ENCODE measurements at places on chromosomes 2 and 18. TPM values are rescaled to one million over a fixed set of nuclear protein-coding genes. Genes with fewer than 3 reads are reported as not detected.

The KLHL41 gene
- not detected for total RNA-seq

The MFSD6 gene
- 10.9 TPM for total RNA-seq

The SLC9A4 gene
- total RNA-seq = 1.4 TPM

The PRADC1 gene
- total RNA-seq = 25.4 TPM

The DAPL1 gene
- total RNA-seq = not detected

The MSH6 gene
- total RNA-seq = 108 TPM

The PAX3 gene
- not detected for total RNA-seq

The GPR39 gene
- total RNA-seq = 26.8 TPM

The CNTNAP5 gene
- total RNA-seq = 0.07 TPM

The GRB14 gene
- total RNA-seq = 10.1 TPM

DNA sequence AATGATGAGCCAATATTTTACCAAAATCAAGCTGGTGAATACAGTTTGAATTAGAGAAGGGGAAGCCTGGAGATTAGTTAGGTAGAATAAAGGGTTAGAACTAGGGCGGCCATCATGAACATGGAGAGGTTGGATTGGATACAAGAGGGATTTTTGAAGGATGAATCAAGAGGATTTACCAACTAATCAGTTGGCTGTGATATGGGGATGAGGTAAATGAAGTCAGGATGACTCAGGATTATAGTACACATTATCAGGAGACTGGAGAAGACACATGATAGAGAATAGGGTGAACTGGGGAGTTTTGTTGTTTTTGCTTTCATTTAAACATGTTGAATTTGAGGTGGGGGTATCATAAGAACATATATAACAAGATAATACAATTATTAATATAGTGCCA, 73.8 kb upstream of the PROKR1 start:
- DNase-seq = no peak

GRCh38 chr2:56801770-56802169, 618.0 kb downstream of the CCDC85A start:
- DNase-seq = no peak

DNA sequence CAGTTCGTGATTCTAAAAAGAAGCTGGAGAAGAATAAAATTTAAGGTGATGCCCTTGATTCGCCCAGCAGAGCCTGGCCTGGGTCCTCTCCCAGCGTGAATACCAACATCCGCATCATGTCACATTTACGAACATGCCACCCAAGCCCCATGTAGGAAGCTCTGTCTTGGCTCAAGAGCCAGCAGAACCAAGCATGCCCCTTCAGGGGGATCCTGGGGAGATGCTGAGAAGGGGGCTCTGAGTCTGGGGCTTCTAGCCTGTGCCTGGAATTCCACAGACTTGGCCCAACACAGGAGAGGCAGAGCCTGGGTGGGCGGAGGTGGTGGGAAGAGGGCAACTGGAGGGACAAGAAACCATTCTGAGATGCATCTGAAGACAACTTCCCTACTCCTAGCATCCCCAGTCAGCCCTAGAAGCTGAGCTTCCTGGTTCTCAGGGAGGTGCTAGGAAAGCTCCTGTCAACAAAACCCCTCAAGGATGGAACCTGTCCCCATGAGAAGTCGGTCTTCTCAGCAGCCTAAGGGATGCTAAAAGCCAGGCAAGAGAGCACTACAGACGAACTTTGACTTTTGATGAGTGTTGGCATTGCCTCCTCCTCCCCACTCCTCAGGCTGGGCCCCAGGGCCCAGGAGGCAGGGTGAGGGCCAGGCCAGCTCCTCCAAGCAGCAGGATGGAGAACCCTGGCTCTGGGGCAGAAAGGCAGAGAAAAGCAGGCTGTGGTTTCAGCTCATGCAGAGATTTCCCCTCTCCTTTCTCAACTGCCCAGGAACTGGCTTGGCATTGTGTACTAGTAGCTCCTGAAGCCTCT, 57.9 kb downstream of the POLR1A start:
- no peak for DNase-seq

DNA sequence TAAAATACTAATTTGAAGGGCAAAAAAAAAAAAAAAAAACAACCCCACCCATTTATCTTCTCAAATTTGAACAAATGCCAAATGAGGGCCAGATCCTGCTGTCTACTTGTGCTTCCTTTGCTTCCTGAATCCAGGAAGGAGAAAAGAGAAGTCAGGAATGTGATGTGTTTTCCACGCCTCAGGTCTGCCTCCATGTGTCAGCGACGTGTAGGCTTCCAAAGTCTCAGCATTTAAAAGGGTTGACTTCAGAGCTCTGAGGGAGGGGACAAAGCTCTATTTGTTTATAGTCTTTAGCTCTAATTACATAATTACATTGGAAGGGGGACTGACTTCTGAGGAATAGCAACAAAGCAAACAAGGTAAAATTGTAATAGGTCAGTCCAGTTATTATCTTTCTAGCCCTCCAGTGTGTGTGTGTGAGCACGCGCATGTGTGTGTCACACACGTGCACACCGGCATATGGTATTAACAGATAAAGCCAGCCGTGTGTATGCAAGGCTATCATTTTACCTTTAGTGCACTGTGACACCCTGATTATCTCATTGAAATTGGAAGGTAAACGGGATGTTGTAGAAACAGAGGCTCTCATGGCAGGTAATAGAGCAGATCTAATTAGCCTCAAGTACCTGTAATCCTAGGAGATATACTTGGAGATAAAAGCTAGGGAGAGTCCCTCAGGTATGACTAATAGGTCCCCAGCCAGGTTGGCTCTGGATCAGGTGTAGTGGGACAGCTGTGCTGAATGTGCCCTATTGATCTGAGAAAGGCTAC, 911.4 kb upstream of the ZEB2 start:
- peak; percentile 4 for DNase-seq

DNA sequence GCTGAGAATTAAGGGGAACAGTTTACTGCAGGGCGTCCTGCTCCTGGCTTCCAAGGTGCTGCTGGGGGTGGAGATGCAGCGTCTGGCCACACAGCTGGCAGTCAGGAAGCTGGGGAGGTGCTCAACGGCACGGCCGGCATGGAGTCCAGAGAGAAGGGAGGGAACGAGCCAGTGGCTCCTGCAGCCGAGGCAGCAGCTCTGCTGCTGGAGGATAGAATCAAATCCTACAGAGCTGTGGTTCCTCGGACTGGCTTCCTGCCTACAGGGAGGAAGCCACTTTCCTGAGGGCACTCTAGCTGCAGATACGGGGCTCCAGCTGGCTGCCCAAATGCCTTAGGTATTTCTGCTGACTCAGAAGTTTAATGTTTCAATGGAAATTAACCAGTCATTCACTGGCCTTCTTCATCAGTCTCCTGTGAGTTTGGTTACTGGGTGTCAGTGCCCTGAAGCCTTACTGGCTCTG, 266.3 kb downstream of the TWIST2 start:
- DNase-seq = no peak

DNA sequence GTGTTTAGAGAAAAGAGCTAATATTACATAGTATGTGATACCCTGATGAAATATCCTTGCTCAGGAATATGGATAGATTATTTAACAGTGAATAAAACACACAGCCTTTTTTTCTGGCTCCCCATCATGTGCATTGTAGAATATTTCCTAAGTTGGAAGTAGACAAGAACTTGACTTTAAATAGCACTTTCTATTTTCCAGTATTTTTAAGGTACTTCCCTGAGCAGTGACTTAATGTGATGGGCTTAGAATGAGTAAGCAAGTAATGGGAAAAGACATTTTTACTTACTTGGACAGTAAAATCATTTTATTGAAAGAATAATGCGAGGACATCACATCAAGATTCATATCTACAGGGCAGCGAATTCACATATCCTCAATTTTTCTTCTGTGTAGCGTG, 176.7 kb upstream of the SLC8A1 start:
- no peak for DNase-seq

- DNase-seq = no peak
Measured at GRCh38 chr18:80210312-80211083, 36.8 kb downstream of the PARD6G start.

DNA sequence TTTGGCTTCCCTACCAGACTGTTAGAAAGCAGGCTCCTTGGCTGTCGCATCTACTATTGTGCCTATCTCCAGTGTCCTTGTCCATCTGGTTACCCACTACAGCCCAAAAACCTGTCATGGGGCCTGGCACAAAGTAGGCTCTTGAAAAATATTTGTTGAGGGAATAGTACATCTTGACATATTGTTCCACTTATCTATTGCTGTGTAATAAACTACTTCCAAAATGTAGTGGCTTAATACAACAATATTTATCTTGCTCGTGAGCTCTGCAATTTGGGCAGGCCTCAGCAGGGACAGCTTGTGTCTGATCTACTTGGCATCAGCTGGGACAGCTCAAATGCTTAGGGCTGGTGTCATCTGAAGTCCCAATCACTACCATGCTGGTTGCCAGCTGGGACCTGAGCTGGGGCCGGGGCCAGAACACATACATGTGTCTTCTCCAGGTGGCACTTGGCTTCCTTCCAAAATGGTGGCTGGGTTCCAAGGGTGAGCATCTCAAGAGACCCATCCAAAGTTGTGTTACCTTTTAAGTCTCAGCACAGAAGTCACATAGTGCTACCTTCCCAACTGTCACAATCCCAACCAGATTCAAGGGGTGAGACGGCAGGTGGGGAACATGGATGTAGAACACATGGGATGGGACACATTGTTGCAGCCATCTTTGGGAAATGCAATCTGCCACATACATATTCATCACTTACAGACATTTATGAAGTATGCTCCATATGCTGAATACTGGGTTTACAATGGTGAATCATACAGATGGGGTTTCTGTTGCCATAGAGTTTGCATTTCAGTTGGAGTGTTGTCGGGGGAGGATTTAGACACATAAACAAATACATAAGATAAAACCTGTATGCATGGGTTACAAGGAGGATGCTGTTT, 134.2 kb downstream of the FOXI3 start:
- no peak for DNase-seq

- no peak for DNase-seq
Measured at GRCh38 chr18:51397347-51397962, 200.0 kb upstream of the MEX3C start.

DNA sequence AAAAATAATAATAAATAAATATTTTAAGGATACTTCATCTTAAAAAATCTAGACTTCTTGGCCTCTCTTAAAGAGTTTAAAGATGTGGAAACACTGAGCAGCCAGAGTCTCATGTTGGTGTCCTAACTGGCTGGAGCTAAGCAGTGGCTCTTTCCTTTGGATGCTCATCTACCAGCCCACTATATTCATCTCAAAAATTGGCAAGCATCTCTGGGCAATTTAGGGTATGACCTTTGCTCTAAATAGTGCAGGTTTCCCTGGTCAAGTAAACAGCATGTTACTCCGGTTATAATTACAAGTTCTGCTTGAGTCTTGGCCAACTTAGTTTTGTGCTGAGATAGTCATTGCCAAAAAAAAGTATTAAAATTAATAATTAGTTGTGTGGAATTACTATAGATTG, 117.8 kb downstream of the TTC27 start:
- DNase-seq = no peak

DNA sequence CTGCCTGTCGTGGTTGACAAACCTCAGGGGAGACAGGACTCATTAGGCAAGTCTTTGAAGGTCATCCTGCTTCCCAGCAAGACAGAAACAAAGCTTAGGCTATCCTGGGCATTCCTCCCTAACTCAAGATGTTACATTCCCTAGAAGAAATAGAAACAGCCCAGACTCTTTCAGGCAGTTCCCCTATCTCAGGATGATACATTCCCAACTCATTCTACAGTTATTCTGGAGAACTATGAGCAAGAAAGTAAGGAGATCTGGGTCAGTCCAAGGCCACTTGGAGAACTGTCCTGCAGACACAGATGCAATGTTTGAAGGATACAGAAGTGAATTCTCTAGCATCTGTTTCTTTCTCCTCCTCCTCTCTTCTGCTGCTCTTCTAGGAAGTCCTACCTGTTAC, 220.1 kb upstream of the NCKAP5 start:
- DNase-seq = no peak

GRCh38 chr18:36522509-36522908, 225.0 kb downstream of the FHOD3 start:
- DNase-seq = no peak

DNA sequence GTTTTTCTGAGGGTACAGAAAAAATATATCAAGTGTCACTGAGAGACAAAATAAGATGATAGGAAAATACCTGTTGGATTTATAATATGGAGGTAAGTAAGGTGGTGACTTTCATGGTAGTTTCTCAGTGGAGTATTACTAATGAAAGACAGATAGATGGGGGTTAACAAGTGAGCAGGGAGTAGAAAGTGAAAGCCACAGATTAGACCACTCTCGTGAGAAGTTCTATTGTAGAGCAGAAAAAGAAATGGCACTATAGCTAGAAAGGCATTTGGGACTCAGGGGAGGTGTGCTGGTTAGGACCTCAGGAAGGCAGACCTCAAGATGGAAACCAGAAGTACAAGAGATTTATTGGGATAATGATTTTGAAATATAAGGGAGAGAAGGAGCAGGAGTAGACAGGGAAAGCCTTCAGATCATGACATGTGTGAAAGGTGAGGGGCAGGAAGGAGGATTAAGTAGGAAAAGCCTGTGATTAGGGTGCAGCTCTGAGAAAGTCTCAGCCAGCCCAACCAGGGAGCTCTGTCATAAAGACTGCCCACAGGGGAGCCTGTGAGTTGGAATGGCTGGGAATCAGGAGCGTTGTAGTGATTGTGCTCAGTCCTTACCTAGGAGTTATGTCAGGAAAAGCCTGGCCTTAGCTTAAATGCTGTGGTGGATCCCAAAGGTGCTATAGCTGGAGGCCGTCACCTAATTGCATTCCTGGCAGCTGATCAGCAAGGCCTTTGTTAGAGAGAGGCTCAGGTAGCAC, 198.1 kb downstream of the IKZF2 start:
- DNase-seq = no peak

DNA sequence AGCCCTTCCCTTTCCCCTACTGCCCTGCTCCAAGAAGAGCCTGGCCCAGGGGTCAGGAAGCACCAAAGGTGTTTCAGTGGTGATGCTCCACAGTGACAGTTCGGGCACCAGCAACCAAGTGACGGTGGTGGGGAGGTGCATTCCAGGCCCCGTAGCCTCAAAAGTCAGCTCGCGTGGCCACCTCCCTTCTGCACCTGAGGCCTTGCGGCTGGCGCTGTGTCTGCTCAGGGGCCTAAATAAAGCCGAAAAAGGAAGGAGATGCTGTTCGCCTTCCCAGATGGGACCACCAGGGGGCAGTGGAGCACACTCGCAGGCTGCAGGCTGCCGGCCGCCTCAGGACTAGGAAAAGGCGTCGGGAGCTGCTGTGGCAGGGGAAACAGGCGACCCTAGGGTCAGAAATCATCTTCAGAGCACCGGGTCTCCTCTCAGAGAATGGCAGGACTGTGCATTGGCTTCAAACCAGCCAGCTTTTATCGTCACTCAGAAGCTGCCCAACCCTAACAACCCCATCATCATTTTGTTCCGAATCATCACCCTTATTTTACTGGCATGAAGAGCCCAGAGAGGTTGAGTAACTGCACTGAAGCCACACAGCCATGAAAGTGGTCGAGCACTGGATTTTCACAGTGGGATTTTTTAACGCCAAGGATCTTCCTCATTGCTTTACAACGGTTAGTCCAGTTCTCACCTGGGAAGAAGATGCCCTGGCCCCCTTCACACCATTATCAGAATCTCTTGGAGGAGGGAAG, 213.0 kb upstream of the CELF4 start:
- peak; percentile 34 for DNase-seq

GRCh38 chr18:51668101-51668500, 470.6 kb upstream of the MEX3C start:
- peak; percentile 35 for DNase-seq

- no peak for DNase-seq
Measured at GRCh38 chr2:56184500-56185011, 766 bp downstream of the CCDC85A start.

Data from Caco-2 (cell line).